Upper lobe of left lung (tissue), 6 donors: ENCODE measurements at places on chromosomes 2 and 18.

DNA sequence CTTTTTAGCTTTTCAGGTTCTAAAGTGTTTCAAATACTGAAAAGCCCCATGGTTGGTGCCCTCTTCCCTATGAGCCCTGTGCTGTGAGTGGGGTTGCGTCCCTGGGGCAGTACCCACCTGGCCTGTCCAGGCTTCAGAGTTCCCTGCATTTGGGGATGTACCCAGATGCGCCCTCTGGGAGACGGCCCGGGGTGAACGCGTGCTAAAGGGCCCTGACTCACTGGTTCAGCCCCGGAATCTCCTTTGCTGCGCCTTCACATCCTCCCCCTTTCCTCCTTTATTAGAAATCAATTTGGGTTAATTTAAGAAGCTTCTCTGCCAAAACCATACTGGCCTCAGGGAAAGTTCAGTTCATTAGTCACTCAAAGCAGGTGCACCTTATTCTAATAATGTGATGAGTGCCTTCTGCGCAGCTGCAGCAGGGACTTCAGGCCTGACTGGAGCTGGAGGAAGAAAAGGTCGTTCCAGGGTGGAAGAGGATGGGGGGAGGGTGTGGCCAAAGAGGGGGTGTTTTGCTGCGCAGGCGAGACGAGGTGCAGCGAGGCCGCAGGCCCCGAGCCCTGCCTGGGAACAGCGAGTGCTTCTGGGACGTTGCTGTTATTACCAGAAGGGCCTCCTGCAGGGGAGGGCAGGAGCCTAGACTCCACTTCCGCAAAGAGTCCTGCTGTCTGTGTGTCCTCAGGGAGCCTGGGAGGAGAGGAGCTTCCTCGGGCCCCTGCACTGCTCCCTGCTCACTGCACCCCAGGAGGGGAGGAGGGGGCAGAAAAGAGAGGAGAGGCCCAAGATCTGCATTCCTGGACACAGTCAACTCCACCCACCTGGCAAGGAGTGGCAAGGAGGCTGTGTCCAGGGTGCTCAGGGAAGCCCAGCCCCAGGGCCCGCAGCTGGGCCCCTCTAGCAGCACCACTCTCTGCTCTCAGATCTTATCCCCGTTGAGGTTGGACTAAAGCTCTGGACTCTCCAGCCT lies 223.2 kb upstream of the PXDN start:
- no peak for DNase-seq

DNA sequence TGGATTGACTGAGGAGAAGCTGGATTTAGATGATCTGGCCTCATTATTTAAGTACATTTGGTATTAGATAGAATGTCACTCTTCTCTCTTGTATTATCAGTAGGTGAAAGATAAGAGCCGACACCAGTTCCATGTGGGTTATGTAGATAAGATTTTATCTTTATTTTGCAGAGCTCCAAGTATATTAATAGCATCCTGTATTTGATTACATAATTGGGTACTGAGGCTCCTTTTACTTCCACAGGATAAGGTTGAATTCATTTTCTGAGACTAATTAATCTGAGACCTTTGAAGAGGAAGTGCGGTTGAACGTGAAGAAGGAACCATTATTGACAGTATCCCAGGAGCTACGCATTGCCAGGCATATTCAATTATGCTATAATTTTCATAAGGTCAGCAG lies 32.8 kb upstream of the CD226 start:
- no peak for DNase-seq

DNA sequence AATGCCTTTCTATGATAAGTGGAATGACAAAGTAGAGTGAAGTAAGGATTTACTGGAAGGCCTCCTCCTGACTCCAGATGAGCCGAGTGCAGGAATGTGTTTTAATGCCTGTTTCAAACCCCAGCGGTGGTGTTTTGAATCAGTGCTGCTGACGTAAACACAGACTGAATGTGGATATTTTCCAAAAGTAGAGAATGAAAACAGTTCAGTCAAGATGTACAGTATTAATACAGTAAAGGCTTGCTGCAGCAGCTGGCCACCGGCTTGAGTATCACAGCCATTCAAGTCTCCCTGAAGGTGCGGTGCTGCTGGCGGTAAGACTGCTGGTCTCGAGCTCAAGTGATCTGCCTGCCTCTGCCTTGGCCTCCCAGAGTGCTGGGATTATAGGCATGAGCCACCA lies 46.7 kb downstream of the ARHGAP28 start:
- no peak for DNase-seq

- DNase-seq, result no peak
These were observed 58.2 kb upstream of the SNTG2 start for GRCh38 chr2:892401-892800.

- DNase-seq, result no peak
These were observed 5.3 kb upstream of the PAX3 start for GRCh38 chr2:222303828-222304736.

- no peak for DNase-seq
These were observed 76.5 kb downstream of the STRN start for GRCh38 chr2:36889795-36890194.

- DNase-seq, result no peak
These were observed 26.5 kb downstream of the PSD4 start for GRCh38 chr2:113200236-113200635.

DNA sequence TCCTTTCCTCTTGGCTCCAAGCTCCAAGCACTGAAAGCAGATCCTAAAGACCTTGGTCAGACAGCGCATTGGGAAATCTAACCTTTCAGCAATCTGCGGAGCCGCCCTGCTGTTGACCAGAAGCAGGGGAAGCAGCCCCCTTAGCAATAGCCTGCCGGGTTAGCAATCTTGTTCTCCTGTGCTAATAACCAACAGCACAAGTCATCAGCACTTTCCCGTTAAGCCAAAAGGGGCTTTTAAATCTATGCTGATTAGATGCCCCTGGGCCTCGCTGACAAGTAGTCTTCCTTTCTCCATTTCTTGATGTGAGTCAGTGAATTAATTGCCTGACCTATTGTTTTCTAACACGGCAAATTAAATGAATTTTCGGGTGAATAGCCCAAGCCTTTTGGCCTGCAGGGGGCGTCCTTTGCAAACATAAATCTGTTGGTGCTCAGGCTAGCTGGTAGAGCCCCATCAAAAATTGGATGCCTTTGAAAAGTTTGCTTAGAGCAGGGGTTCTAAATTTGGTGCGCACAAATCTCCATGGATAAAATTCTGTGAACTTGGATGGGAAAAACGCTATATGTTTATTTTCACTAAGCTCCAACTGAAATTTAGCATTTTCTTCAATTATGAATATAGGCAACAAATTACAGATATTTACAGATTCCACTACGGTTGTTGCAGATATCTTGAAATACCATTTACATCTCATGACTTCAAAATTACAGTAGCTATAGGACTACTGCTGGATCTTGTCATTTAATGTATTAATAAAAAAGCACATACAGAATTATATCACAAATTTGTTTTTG lies 24.6 kb downstream of the MAIP1 start:
- no peak for DNase-seq

GRCh38 chr2:19158896-19159295 lies 199.5 kb downstream of the OSR1 start:
- DNase-seq, result no peak

DNA sequence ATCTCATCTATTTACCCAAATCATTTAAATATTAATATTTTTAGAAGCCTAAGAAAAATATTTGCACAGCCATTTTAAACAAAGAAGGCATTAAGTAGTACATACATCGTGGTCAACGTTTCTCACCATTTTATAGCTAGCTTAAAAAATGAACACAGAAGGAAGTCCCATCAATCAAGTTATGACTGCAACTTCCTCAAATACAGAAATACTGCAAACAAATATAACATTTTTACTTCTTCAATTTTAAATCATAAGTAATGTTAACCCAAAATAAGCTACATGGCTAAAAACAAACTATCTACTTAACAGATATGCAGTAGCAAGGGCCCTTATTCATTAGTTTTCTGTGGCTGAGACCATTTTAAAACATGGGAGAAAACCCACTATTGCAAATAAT lies 30.6 kb downstream of the ITSN2 start:
- DNase-seq, result no peak

DNA sequence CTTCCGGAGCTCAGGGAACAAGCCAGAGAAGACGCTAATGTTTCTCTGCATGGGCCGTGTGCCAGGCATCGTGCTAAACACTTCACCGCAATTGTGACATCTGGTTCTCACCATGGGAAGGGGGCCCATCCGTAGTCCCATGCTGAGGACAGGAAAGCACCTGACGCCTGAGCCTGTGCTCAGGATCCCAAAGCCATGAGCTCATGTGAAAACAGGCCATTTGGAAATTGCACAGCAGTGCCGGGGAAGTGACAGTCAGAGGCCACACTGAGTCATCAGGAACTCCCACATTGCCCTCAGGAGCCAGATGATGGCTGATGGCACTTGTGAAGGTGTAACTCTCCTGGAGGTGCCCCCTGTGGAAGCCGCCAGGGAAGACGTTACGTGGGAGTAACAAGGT lies 141.0 kb downstream of the INHBB start:
- no peak for DNase-seq

DNA sequence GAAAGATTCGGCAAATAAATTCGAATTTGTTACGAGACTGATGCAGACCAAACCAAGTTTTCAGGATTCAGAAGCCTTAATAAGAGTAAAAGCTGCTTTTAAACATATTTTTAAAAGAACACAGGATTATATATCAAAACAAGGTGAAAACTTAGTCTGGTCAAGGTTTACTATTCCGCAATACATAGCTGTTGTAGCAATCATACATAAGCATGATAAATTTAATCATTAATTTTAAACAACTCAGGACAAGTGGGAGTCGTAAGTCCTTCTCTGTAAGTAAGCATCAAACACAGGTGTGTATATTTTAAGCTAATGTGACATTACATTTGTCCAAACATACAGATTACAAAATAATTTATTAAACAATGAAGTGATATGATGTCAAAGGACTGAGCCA lies 57.7 kb downstream of the PUM2 start:
- no peak for DNase-seq

- no peak for DNase-seq
These were observed 593.7 kb downstream of the NRXN1 start for GRCh38 chr2:50438259-50438658.
